ENCODE measurements at places on chromosomes 1 and 21.

DNA sequence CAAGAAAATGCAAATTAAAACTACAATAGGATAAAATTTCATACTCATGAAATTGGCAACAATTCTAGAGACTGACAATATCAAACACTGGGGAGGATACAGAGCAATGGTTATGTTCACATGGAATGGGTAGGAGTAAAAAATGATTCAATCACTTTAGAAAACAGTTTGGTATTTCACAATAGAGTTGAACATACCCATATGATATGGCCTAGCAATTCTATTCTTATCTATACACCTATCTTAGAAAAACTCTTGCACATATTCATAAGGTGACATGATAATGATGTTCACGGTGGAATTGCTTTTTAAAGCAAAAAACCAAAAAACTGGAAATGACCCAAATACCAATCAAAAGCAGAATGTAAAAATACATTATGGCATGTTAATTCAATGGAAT, 28.7 kb downstream of the PHC2 start:
- DNase-seq = no peak

DNA sequence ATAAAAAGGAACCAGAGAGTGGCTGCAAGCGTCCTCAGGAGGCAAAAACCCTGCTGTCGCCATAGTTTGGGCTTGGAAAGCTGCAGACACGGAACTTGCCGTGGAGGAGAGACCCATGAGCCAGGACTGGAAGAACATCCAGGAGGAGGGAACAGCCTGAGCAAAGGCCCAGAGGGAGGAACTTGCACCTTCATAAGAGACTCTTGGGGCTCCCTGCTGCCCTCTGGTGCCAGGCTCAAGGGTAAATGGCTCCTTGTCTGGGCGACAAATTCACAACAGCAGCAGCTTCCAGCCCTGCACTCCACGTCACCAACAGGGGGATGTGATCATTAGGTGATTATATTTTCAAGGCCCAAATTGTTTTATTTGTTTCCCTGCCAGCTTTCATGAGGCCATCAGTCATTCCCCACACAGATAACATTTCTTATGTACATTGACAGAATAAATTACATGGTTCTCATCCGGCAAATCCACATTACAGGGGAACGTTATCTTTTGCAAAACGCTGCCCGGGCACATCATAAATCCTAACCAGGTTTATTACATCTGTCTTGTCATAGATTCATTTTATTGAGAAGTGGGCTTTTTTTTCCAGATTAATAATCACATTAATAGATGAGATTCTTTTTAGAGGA, 143.0 kb upstream of the GRIK3 start:
- DNase-seq = no peak

DNA sequence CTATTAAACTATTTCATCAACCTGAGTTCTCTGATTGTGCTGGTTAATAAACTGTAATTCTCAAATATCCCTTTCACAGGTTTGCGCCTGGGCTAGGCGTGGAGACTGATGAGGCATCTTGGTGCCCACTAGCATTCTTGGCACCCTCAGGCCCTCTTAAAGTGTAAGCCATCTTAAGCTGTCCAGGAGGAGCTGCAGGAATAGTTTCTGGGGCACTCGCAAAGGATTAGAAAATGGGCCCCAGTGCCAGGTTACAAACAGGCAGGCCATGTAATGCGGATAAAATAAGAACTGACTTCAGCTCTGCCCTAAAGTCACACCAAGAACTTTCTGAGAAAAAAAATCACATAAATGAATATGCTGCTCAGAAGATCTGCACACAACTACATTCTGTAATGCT, 1.1 kb downstream of the CASQ2 start:
- no peak for DNase-seq

DNA sequence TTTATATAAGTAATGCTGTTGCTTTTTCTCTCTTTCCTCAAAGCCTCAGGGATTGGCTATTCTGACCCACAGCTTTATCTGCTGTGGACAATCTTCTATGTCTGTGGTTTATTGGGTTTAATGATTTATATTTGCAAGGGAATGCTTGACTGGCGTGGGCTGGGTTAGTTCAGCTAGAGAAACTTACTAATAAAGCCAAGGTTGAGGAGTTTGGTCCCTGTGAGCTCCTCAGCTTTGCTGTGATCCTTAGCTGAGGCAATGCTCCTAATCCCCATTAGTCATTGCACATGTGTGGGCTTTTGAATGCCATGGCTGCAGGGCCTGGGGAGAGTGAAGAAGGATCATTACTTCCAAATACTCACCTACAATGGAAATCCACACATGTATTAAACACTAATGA, 179.3 kb downstream of the ZNF326 start:
- DNase-seq = no peak

GRCh38 chr1:175168782-175169181, 23.8 kb downstream of the KIAA0040 start:
- DNase-seq = no peak

DNA sequence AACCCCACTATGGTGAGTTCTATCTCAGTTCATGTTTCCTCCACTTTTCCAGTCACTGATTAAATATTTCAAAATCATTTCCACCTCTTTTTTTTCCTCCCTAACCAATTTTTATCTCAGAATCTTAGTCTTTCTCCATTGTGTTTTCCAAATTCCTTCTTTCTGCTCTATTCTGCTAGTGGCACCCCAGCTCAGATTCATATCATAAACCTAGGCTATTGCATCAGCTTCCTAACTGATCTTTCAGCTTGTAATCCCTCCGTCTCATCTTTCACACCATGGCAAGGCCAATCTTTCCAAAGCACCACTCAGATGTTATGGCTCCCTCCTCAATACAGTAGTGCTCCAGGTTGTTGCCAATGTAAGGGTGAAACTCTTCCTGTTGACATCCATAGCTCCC, 631.9 kb downstream of the PLPP3 start:
- DNase-seq = no peak

DNA sequence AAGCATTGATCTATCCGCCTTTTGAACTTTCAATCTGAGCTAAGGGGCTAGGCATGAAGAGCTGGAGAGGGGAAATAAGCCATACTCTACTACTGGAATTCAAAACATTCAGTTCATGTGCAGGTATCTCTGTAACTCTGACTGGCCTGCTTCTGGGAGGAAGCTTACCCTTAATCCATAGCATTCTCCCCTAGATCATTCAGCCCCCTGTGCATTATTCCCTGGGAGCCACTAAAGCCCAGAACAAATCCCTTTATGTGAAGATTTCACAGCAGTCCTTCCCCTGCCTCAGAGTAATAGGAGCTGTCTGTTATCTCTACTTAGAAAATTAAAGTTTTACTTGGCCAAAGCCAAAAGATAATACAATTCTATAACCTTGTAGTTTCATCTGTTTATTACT, 300.7 kb downstream of the SEC16B start:
- no peak for DNase-seq

DNA sequence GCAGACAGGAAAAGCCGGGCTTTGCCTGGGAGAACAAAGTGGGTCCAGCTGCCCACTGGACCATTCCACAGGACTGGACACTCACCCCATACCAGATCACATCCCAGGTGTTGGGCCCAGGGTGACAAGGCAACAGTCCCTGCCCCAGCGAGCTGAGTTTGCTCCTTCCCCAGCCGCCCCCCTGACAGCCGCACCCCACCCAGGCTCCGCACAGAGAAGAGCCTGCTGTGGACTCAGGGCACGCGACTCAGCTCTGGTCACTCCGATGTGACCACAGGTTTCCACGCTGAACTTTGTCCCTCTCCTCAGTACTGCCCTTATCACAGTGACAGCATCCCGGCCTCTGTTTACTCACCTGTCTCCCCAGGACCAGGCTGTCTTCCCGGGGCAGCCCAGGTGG, 1.2 kb downstream of the BMP8B start:
- no peak for DNase-seq

GRCh38 chr1:198157847-198158725, 1.3 kb downstream of the NEK7 start:
- DNase-seq = no peak

GRCh38 chr1:21801100-21801499, 11.0 kb upstream of the LDLRAD2 start:
- no peak for DNase-seq

DNA sequence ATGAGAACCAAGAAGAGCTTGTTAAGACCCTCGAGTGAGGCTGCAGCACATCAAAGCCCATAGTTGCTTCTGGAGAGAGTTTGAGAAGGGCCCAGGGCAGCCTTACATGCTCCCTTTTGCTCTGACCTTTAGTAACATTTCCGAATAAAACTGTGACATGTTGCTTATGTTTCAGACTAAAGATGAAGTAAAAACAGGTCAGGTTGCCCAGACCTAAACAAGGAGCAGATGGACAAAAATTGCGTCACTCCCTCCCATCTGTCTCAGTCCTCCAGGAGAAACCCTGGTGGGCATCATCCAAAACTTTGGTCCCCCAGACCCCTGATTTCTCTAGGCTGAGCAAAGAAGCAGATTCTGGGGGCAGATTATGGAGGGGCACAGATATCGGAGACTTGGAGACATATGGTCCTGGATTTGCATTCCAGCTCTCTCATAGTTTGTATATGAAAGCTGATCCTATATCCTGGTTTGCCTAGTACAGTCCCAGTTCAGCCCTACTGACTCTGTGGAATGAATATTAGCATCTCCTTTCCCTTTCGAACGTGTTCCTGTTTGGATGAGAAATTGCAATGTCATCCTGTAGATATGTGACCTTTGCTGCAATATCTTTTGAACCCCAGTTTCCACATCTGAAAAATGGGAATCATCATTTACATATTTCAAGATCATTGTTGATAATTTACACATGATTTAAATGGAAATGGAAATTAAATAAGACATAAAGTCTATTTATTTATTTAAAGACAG, 304.9 kb upstream of the USP24 start:
- DNase-seq = no peak

DNA sequence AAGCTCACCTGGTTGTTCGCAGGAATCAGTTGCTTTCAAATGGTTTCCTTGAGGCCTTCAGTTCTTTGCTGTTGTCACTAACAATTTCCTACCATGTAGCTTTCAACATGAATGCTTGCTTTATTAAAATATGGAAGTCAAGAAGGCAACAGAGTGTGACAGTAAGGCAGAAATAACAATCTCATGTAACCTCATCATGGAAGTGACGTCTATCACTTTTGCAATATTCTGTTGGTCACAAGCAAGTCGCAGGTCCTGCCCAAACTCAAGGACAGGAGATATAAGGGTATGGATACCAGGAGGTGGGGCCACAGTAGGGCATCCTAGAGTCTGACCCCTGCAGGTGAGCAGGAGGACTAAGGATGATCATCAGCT, 296.8 kb upstream of the ZP4 start:
- DNase-seq = no peak
